ENCODE measurements at places on chromosomes 2 and 18. TPM values are rescaled to one million over a fixed set of nuclear protein-coding genes. Genes with fewer than 3 reads are reported as not detected.

GRCh38 chr18:57466745-57467409 lies 31.7 kb downstream of the ONECUT2 start:
- H3K36me3 ChIP-seq: no peaks in the 10 kb centered on the region
- no peak overlapping the region for H3K4me3 ChIP-seq
- DNase-seq: no peak
- H3K27ac ChIP-seq: no peak overlapping the region

- no peak overlapping the region for H3K27ac ChIP-seq
- H3K27me3 ChIP-seq: no peaks in the 10 kb centered on the region
- H3K36me3 ChIP-seq: no peaks in the 10 kb centered on the region
Observed at GRCh38 chr2:163667064-163667887, 68.5 kb downstream of the FIGN start.

The ZBTB7C gene
- total RNA-seq: not detected

The COL4A3 gene
- total RNA-seq: not detected

DNA sequence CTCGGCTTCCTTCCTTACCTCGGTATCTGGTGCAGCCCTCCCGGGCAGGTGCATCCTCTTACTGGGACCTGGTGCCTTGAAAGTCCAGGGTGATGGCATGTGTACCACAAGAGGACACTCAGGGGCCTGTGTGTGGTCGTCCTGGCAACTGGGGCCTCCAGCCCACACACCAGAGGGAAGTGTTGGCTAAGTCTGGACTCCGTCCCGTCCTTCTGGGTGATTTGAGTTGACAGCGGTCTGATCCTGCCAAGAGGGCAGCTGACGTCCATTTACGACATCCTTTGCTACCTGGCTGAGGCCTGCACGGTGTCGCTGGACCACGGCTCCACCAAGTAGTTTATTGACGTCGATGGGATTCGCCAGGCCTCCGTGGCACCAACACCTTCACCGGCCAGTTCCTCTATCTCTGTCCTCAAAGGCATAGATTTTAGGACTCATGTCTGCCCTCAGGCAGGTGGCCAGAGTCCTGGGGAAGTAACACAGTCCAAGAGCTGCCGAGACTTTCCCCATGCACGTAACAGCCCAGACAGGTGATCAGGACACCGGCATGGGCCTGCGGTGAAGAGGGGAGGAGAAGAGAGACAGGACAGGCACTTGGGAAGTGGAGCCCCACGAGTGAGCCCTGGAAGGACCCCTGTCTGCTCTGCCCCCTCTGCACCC lies 186.0 kb upstream of the HDAC4 start:
- H3K27me3 ChIP-seq: no peaks in the 10 kb centered on the region
- no peaks in the 10 kb centered on the region for H3K4me1 ChIP-seq
- H3K36me3 ChIP-seq: no peaks in the 10 kb centered on the region
- DNase-seq: no peak
- no peak overlapping the region for H3K4me3 ChIP-seq

- H3K36me3 ChIP-seq: no peaks in the 10 kb centered on the region
- DNase-seq: peak; percentile 54
- H3K4me1 ChIP-seq: peaks cover 22% of the 10 kb centered on the region
- H3K27ac ChIP-seq: peak overlapping the region; percentile 71
- H3K4me3 ChIP-seq: peak overlapping the region; percentile 68
Observed at GRCh38 chr2:54054271-54054670, 61.1 kb upstream of the ACYP2 start.

The CTLA4 gene
- 459 TPM for total RNA-seq

DNA sequence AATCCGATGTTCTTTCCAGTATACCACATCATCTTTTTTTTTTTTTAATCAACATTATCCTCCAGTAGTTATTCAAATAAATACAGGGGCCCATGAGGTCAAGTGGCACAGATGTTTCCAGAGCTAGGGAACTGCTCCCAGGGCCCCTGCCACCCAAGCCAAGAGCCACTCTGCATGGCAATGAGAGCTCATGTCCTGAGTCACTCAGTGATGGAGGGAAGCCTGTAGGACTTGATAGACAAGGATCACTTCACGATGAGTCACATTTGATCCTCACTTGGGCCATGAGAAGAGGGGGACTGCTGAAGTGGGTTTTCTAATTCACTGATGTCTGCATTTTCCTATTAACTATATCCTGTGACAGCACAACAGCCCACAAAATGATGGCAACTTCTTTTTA lies 127.0 kb upstream of the PKDCC start:
- DNase-seq: no peak
- no peaks in the 10 kb centered on the region for H3K36me3 ChIP-seq
- no peaks in the 10 kb centered on the region for H3K27me3 ChIP-seq
- no peaks in the 10 kb centered on the region for H3K4me1 ChIP-seq
- H3K27ac ChIP-seq: no peak overlapping the region
- no peak overlapping the region for H3K4me3 ChIP-seq

- DNase-seq: peak; percentile 87
- no peaks in the 10 kb centered on the region for H3K4me1 ChIP-seq
- H3K27me3 ChIP-seq: no peaks in the 10 kb centered on the region
- no peaks in the 10 kb centered on the region for H3K36me3 ChIP-seq
Observed at GRCh38 chr18:56709463-56709862, 58.3 kb downstream of the WDR7 start.

- H3K4me1 ChIP-seq: no peaks in the 10 kb centered on the region
- H3K36me3 ChIP-seq: no peaks in the 10 kb centered on the region
- no peak for DNase-seq
- no peaks in the 10 kb centered on the region for H3K27me3 ChIP-seq
Observed at GRCh38 chr2:79393806-79394484, 118.9 kb upstream of the CTNNA2 start.

The MC5R gene
- total RNA-seq: not detected

GRCh38 chr2:132595693-132596092 lies 74.3 kb downstream of the LYPD1 start:
- no peaks in the 10 kb centered on the region for H3K4me1 ChIP-seq
- H3K27me3 ChIP-seq: no peaks in the 10 kb centered on the region

GRCh38 chr2:175003875-175004729 lies 1.1 kb downstream of the CHN1 start:
- H3K4me1 ChIP-seq: peaks cover 9% of the 10 kb centered on the region
- no peak overlapping the region for H3K27ac ChIP-seq
- no peaks in the 10 kb centered on the region for H3K36me3 ChIP-seq

The AQP4 gene
- not detected for total RNA-seq

The DNMT3A gene
- total RNA-seq: 81.0 TPM

The MAPK4 gene
- total RNA-seq: not detected

The CNGA3 gene
- not detected for total RNA-seq

DNA sequence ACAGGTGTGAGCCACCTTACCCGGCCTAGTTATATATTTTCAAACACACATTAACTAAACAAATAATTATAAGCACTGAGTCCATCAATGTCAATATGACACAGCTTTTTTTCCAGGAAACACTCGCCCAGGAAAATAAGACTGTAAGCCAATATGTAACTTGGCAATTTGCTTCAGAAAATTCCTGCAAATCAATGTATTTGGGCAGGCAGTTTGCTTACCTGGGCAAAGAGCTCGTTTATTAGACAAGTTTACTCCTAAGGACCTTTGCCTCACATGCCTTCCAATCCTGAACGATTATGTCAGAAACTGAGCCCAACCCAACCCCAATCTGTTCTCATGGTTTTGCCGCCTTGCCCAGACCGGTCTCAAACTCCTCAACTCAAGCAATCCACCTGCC lies 34.7 kb upstream of the NDUFV2 start:
- no peak overlapping the region for H3K4me3 ChIP-seq
- no peak overlapping the region for H3K27ac ChIP-seq
- H3K27me3 ChIP-seq: no peaks in the 10 kb centered on the region
- H3K4me1 ChIP-seq: no peaks in the 10 kb centered on the region
- H3K36me3 ChIP-seq: no peaks in the 10 kb centered on the region
- DNase-seq: no peak

- H3K4me1 ChIP-seq: no peaks in the 10 kb centered on the region
- no peaks in the 10 kb centered on the region for H3K27me3 ChIP-seq
- no peak overlapping the region for H3K27ac ChIP-seq
- no peaks in the 10 kb centered on the region for H3K36me3 ChIP-seq
- H3K4me3 ChIP-seq: no peak overlapping the region
Observed at GRCh38 chr18:55786651-55787272, 198.8 kb upstream of the TCF4 start.

The TEKT4 gene
- not detected for total RNA-seq

DNA sequence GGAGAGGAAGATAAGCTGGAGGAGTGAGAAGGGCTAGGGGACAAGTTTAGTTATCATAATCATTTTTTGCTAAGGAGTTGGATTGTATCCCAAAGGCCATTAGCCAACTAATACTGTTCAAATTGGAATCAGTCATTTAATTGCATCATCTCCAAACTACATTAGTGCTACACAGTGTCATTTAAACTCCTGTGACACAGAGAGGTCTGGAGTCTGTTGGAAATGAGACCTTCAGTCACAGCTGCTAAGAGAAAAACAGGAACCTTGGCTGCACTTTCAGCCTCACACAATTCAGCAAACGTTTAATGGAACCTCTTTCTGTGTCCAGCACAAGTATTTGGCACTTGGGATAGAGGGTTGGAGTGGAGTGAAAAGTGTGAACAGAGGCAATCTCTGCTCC lies 175.5 kb upstream of the MGAT5 start:
- no peak overlapping the region for H3K27ac ChIP-seq
- DNase-seq: no peak
- H3K27me3 ChIP-seq: peaks cover 3% of the 10 kb centered on the region
- no peaks in the 10 kb centered on the region for H3K36me3 ChIP-seq
- no peak overlapping the region for H3K4me3 ChIP-seq

The DYSF gene
- 0.10 TPM for total RNA-seq

- no peaks in the 10 kb centered on the region for H3K4me1 ChIP-seq
- DNase-seq: no peak
- H3K27me3 ChIP-seq: no peaks in the 10 kb centered on the region
- H3K36me3 ChIP-seq: no peaks in the 10 kb centered on the region
- no peak overlapping the region for H3K4me3 ChIP-seq
- no peak overlapping the region for H3K27ac ChIP-seq
Observed at GRCh38 chr2:162890690-162891311, 52.2 kb upstream of the KCNH7 start.

The CREG2 gene
- total RNA-seq: 2.2 TPM

DNA sequence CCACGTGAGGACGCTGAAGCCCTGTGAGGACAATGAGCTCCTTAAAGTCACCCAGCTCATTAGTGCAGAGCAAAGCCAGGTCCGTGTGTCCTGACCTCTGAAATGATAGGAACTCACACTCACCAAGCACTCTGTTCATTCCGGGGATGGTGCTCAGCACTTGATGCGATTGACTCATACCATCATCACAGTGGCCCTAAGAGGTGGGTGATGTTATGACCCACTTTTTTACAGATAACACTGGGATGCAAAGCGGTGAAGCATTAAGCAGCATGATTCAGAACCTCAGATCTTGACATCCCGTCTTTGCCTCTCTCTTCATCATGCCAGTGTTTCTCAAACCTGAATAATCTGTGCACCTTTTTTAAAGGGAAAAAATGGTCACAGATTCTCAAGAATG lies 234.8 kb downstream of the ALPK2 start:
- no peaks in the 10 kb centered on the region for H3K27me3 ChIP-seq
- no peak for DNase-seq
- no peaks in the 10 kb centered on the region for H3K36me3 ChIP-seq
- H3K4me1 ChIP-seq: no peaks in the 10 kb centered on the region

The ICOS gene
- 195 TPM for total RNA-seq

DNA sequence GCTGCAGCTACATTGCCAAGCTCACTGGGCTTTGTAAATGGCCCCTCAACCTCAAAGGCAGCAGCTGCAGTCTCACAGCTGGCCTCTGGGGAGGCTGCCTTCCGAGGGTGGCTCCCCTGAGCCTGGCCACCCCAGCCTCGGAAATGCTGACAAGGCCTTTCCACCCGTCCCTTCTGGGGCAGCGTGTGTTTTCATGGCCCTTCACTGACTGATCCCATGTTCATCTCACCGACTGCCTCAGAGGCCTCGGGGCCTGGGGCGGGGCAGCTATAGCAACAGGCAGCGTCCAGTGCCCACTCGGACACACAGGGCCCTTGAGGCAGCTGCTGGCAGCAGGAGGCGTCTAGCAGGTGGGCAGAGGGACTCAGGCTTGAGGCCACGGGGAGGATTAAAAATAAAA lies 149.7 kb downstream of the GLI2 start:
- no peak for DNase-seq
- H3K27me3 ChIP-seq: no peaks in the 10 kb centered on the region
- H3K4me1 ChIP-seq: no peaks in the 10 kb centered on the region
- no peak overlapping the region for H3K4me3 ChIP-seq

GRCh38 chr2:144776766-144777165 lies 256.8 kb upstream of the ZEB2 start:
- DNase-seq: no peak
- H3K27ac ChIP-seq: no peak overlapping the region
- no peaks in the 10 kb centered on the region for H3K36me3 ChIP-seq
- no peaks in the 10 kb centered on the region for H3K27me3 ChIP-seq
- H3K4me3 ChIP-seq: no peak overlapping the region

GRCh38 chr18:75135158-75135725 lies 73.7 kb downstream of the PTGR3 start:
- no peak overlapping the region for H3K27ac ChIP-seq
- H3K27me3 ChIP-seq: no peaks in the 10 kb centered on the region
- DNase-seq: no peak
- H3K4me3 ChIP-seq: no peak overlapping the region
- H3K36me3 ChIP-seq: no peaks in the 10 kb centered on the region
- no peaks in the 10 kb centered on the region for H3K4me1 ChIP-seq

The SH3RF3 gene
- total RNA-seq: 1.4 TPM

- no peak overlapping the region for H3K4me3 ChIP-seq
- peaks cover 2% of the 10 kb centered on the region for H3K27me3 ChIP-seq
- H3K4me1 ChIP-seq: peaks cover 11% of the 10 kb centered on the region
- H3K27ac ChIP-seq: peak overlapping the region; percentile 41
- no peak for DNase-seq
Observed at GRCh38 chr2:230916218-230916617, 8.8 kb downstream of the GPR55 start.

GRCh38 chr2:199984755-199985154 lies 29.4 kb downstream of the MAIP1 start:
- H3K27ac ChIP-seq: no peak overlapping the region
- no peak for DNase-seq
- H3K4me3 ChIP-seq: no peak overlapping the region
- no peaks in the 10 kb centered on the region for H3K27me3 ChIP-seq

- H3K36me3 ChIP-seq: no peaks in the 10 kb centered on the region
- no peak overlapping the region for H3K4me3 ChIP-seq
- H3K4me1 ChIP-seq: no peaks in the 10 kb centered on the region
- no peak overlapping the region for H3K27ac ChIP-seq
- DNase-seq: no peak
Observed at GRCh38 chr2:23546913-23547312, 161.9 kb downstream of the KLHL29 start.

All from CD4-positive, CD25-positive, alpha-beta regulatory T cell (primary cell).